Caudate nucleus (tissue), 63 donors: ENCODE measurements at places on chromosomes 12 and 14.

DNA sequence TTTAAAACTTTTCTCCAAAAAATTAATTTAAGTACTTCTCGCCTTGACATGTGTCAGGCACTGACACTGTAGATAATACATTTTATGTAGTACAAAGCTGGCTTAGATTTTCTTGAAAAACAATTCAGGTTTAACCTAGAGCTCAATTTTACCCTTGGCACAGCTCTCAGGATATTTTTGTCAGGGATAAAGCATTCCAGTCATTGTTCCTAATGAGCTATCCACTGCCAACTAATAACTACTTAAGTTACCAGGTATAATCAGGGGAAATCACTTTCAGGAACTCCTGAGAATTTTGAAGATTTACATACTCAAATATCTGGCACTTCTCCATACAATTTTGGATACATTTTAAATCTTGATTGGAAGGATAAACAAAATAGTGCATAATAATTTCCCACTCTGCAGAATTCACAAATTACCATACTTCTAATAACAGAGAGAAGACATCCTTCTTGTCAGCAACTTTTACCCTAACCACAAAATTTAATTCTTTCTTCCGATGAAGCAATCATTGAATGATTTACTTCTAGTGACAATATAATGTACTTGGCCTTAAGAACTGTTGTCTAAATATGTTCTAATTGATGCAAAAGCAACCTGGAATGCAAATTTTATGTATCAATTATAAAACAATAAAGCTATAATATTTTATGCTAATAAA, 4.8 kb downstream of the RASSF9 start:
- DNase-seq = no peak

- DNase-seq = no peak
Observed at GRCh38 chr12:127980585-127980984, 286.4 kb upstream of the TMEM132C start.

- DNase-seq = no peak
Observed at GRCh38 chr14:32530800-32531199, 201.7 kb downstream of the AKAP6 start.

- no peak for DNase-seq
Observed at GRCh38 chr12:95291501-95291900, 73.9 kb downstream of the VEZT start.

DNA sequence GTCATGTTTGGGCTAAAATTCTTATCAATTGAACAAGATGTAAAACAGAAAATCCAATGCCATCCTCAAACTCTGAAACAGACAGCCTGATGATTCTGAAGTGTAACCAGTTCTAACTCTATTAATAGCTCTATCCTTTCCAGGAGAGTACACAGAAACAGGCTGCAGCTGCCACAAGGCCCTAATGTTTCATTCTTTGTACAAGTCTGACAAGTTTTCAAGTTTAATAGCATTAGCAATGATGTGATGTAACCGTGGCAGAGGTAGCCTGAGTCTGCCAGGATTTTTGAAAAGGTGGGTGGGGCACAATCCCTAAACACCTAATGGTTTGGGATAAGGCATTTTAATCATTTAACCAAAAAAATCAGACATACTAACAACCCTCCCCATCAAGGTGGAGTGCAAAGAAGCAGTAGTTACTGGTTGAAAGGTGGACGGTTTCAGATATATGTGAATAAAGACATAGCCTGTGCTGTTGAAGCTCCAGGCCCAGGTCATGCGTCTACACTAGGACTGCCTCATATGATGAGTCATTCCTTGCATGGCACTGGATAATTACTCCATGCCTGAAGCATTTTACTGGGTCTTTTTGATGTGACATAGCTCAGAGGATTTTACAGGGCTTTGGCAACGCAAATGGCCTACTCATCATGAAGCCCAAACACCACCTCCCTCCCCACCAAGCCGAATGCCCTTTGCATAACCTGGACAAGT, 145.1 kb upstream of the GRIP1 start:
- no peak for DNase-seq

- DNase-seq = no peak
Observed at GRCh38 chr12:101089271-101089670, 120.8 kb downstream of the SLC5A8 start.

DNA sequence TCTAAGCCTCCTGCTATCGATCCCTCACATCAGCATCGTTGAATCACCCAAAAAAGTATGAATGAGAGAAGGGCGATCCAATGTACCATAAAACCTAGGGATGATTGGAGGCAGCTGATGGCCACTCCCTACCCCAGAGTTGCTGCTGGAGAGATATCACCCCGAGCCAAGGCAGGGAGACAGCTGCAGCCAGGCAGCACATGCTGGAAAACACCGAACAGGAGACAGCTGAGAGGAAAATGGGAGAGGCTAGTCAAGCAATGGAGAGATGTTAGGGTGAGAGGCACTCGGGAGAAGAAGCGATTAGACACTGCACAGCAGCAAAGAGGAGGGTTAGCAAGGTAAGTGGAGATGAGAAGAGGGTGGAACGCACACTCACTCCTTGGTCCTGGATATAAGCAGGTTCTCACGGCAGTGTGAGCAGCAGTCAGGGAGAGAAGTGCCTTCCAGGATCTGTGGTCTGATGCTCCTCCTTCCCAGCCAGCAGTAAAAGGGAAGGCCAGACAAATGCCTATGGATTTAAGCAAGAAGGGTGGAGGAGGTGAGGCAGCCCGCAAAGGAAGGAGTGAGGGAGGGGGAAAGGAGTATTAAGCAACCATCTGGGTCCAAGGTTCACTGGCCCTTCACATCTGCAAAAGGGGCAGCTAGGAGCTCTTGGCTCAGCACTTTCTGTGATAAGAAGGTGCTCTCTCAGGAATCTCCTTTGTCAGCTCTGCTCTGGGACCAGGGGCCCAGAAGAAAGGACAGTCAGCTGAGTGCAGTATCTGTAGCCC, at the start of gene SLC7A7:
Gene SLC7A7, minus strand, starts transcription at position 495 of the 773 bp plus-strand sequence. CDS start 2,037 bp downstream, outside the sequence.
- DNase-seq = no peak

DNA sequence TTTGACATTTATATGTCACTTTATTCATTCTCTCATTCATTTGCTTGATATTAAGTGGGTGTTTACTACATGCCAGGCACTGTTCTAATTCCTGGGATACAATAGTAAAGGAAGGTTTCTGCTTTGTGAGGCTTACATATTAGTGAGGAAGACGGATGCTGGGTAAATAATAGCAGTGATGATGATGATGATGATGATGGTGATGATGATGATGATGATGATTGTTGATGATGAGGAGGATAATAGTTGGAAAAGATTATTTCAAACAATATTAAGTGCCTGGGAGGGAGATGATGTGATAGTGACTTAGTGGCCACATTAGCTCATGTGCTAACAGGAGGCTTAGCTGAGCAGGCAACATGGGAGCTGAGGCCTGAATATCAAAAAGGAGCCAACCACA, 19.3 kb upstream of the TMEM233 start:
- DNase-seq = no peak

DNA sequence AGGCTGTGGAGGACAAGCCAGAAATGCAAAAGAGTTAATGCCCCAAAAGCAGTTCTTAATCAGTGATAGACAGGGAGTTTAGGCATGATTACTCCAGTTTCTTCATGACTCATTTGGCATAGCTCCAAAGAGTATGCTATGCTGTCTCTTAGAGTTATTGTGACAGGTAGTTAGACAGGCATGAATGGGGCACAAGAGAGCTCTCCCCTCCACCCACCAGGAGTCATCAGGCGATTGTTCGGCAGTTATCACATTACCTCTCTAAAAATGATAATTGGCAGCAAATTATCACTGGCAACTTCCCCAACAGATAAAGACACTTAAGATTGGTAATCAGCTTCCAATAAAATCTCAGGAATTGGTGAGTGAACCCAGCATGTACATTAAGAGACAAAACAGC, 320.1 kb downstream of the DAD1 start:
- DNase-seq = no peak

DNA sequence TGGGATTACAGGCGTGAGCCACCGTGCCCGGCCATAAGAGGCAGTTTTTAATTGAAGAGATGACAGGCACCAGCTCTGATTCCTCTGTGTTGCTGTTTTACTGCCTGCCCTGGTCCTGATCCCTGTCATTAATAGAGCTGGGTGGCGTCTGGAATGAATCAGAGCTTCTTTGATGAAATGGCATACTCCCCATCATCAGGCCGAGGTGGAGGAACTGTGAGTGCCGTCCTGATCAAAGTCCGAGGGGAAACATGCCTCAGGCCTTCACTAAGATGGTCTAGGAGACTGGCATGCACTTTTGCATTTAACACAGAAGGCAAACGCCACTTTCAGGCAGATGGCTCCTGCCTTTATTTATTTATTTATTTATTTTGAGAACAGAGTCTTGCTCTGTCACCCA, 34.1 kb downstream of the IL31 start:
- DNase-seq = no peak

- peak; percentile 15 for DNase-seq
Observed at GRCh38 chr12:130335517-130336392, 1.9 kb upstream of the PIWIL1 start.

- no peak for DNase-seq
Observed at GRCh38 chr12:113858841-113859386, 107.2 kb downstream of the RBM19 start.

GRCh38 chr14:26987744-26988363, 390.0 kb upstream of the NOVA1 start:
- no peak for DNase-seq

GRCh38 chr12:83642205-83642604, 955.5 kb downstream of the TMTC2 start:
- no peak for DNase-seq

DNA sequence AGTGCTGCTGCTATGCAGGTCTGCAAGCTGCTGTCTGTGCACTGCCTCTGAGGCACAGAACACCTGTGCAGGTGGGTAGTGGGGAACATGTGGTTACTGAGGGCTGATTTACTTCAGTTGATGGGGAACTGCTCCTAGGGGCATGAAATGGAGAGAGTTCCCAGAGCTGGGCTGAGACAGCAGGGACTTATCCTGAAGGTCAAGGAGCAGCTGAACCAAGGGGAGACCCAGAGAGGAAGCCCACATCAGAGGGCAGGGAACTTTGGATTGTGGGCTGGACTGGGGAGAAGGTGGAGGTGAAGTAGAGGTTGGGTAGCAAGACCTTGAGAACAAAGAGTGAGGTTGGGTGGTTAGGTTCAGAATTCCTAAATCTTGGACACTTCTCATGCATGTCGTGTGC, 311.9 kb downstream of the AACS start:
- DNase-seq = no peak

- DNase-seq = peak; percentile 7
Observed at GRCh38 chr12:90816353-90817089, 138.5 kb downstream of the CCER1 start.
